ENCODE measurements at places on chromosomes 13 and 19. TPM values are rescaled to one million over a fixed set of nuclear protein-coding genes. Genes with fewer than 3 reads are reported as not detected.

SWSAP1 gene
- total RNA-seq: 4.1 TPM

NKPD1 gene
- 0.09 TPM for total RNA-seq

FGF22 gene
- total RNA-seq: 0.19 TPM

SRRM5 gene
- 0.28 TPM for total RNA-seq

FFAR2 gene
- total RNA-seq: 0.22 TPM

CD79A gene
- total RNA-seq: 11.0 TPM

CEACAM8 gene
- total RNA-seq: not detected

HOMER3 gene
- total RNA-seq: 34.3 TPM

TRPM4 gene
- 89.1 TPM for total RNA-seq

GRCh38 chr13:47005756-47006414 is 109.0 kb upstream of the HTR2A start:
- DNase-seq: no peak
- no peak overlapping the region for H3K4me3 ChIP-seq
- H3K27ac ChIP-seq: no peak overlapping the region
- no peaks in the 10 kb centered on the region for H3K4me1 ChIP-seq

DNA sequence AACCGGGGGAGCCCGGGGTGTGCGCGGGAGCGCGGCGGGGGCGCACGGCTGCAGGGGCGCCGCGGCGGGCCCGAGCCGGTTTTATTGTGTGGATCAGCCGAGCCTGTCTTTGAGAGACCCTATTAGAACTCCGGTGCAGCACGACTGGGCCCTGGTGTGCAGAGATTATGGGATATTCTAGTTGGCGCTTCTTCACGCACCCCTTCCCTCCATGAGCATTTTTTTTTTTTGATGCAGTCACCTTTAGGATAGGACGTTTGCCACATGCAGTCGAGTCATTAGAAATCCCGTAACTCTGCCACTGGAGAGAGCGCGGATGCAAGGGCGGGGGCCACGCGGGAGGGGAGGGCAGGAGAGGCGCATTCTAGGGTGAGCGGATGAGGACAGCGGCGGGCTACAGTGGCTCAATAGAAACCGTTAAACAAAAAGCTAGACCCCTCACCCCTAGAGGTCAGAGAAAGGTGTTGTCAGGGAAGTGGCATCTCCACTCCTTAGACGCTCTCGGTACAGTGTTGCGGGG is 3.7 kb downstream of the FGF9 start:
- peak overlapping the region; percentile 72 for H3K4me3 ChIP-seq
- H3K27me3 ChIP-seq: peaks cover 9% of the 10 kb centered on the region
- H3K36me3 ChIP-seq: no peaks in the 10 kb centered on the region
- H3K27ac ChIP-seq: peak overlapping the region; percentile 71

DNA sequence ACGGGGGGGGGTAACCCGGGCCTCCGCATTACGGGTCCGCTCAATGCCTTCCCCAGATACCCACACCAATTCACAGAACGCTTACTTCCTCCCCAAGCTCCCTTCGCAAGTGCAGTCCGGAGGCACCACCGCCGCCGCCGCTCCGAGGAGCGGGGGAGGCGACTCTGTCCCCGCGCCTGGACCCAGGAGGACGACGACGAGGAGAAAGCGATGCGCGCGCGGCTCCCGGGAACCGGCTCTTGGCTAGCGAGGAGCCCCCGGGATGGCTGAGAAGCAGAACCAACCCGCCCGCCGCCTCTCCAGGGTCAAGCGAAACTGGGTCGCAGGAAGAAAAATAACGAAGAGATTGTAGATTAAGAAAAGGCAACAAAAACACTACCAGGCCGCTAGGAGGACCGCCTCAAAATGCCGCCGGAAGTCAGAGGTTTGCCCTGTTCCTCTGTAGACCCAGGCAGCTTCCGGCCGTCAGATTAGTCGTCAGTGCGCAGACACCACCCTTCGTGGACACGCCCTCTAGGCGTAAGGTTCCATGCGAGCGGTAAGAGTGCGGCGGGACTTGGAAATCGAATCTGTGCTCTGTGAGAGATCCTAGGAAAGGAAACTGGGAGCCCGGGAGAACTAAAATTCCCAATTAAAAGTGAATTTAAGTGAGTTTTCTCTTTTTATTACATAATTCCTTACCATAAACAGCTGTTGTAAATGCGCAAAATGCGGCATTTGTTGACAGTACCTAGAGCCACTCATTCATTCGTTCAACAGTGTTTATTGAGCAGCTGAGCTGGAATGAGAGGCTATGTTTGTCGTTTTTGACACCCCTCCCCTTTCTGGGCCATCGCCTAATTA is at the start of gene ZC3H13:
ZC3H13 (minus strand) TSS at position 428 of the 843 bp plus-strand sequence. CDS start 7,239 bp downstream, outside the sequence.
- peaks cover 3% of the 10 kb centered on the region for H3K4me1 ChIP-seq
- no peaks in the 10 kb centered on the region for H3K36me3 ChIP-seq
- H3K27me3 ChIP-seq: no peaks in the 10 kb centered on the region
- H3K27ac ChIP-seq: peak within 1 kb of the TSS; percentile 78

DNA sequence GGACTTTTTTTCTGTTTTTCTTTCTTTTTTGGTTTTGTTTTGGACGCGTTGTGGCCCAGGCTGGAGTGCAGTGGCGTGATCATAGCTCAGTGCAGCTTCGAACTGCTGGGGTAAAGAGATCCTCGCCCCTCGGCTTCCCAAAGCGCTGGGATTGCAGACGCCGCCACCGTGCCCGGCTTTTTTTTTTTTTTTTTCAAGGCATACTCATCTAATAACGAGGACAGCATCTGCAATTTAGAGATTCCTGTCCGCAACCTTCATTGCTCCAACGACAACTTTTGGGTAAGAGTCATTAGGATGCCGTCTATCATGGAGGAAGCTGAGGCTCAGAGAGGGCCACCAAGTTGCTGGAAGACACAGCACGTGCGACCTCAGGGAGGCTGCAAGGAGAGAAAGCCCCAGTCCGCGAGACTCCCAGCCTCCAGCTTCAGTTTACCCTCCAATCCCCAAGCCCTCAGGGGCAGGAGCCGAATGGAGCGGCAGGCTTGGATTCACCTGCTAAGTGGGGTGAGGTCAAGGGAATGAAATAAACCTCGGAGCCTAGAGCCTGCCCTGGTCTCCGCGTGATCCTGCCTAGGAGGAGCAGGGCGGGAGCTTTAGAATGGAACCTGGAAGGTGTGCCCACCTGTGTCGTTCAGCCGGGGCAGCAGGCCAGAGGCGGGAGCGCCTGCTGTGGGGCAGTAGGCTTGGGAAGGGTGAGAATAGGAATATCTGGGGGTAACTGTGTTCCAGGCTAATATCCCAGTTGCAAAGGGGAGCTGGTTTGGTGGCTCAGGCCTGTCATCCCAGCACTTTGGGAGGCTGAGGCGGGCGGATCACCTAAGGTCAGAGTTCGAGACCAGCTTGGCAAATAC is 676 bp upstream of the POLRMT start:
- peak overlapping the region; percentile 89 for H3K4me3 ChIP-seq
- H3K27me3 ChIP-seq: no peaks in the 10 kb centered on the region
- no peak overlapping the region for H3K27ac ChIP-seq

GRCh38 chr19:34480971-34481841 is at the start of gene WTIP:
TSS of gene WTIP (plus strand) at chr19:34481758. CDS start at chr19:34481975, 217 bp downstream.
- H3K36me3 ChIP-seq: no peaks in the 10 kb centered on the region
- peak within 1 kb of the TSS; percentile 65 for H3K4me3 ChIP-seq
- DNase-seq: peak; percentile 94
- peaks cover 4% of the 10 kb centered on the region for H3K4me1 ChIP-seq

GRCh38 chr13:93776936-93777335 is 550.3 kb downstream of the GPC6 start:
- H3K27ac ChIP-seq: no peak overlapping the region
- no peak overlapping the region for H3K4me3 ChIP-seq
- no peak for DNase-seq
- H3K27me3 ChIP-seq: no peaks in the 10 kb centered on the region
- no peaks in the 10 kb centered on the region for H3K36me3 ChIP-seq
- H3K4me1 ChIP-seq: no peaks in the 10 kb centered on the region

DNA sequence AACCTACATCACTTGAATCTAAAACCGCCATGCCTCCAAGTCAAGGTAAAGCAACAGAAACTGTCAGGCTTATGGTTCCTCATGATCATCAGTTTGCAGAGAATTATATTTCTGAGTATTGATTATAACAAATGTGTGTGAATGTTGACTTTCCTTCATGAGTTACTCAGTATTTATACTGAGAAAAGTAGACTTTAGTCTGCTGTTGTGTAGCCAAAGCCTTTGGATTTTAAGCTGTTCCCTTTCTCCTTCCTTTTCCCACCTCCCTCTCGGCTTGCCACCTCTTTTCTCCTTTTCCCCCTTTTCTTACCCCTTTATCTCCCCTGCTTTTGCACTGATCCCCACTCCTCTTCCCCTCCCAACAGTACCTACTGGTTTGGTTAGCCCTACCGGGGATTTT is 20.7 kb upstream of the GPR18 start:
- H3K27ac ChIP-seq: no peak overlapping the region
- no peaks in the 10 kb centered on the region for H3K36me3 ChIP-seq
- no peaks in the 10 kb centered on the region for H3K27me3 ChIP-seq

DNA sequence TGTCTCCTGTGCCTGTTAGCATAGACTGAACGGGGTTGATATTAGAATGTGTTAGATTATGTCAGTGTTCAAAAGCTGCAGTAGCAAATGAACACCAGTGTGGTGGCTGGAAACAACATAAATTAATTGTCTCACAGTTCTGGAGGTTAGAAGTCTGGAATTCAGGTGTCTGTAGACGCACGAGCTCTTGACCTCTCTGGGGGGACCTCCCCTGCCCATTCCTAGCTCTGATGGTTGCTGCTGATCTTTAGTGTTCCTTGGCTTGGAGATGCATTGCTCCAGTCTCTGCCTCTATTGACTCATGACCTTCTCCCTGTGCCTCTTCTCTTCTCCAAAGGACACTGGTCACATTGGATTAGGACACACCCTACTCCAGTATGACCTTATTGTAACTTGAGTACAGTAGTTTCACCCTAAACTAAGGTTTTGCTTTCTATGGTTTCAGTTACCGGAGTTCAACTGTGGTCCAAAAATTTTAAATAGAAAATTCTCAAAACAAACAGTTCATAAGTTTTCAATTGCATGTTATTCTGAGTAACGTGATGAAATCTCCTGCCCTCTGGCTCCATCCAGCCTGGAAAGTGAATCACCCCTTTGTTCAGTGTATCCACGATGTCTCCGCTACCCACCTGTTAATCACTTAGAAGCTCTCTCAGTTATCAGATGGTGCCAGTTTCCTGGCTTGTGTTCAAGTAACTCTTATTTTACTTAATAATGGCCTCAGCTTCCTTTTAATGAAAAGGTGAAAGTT is 273.2 kb downstream of the MYO16 start:
- H3K27me3 ChIP-seq: no peaks in the 10 kb centered on the region
- no peaks in the 10 kb centered on the region for H3K36me3 ChIP-seq
- H3K4me3 ChIP-seq: no peak overlapping the region
- H3K4me1 ChIP-seq: no peaks in the 10 kb centered on the region
- no peak for DNase-seq
- no peak overlapping the region for H3K27ac ChIP-seq

- H3K4me3 ChIP-seq: peak overlapping the region; percentile 85
- no peaks in the 10 kb centered on the region for H3K4me1 ChIP-seq
- peak; percentile 62 for DNase-seq
- H3K27me3 ChIP-seq: no peaks in the 10 kb centered on the region
- no peaks in the 10 kb centered on the region for H3K36me3 ChIP-seq
Observed at GRCh38 chr19:18292462-18292809, 11.0 kb upstream of the JUND start.

GRCh38 chr13:42611086-42611779 is 37.3 kb downstream of the TNFSF11 start:
- no peak overlapping the region for H3K27ac ChIP-seq
- no peaks in the 10 kb centered on the region for H3K27me3 ChIP-seq
- no peaks in the 10 kb centered on the region for H3K36me3 ChIP-seq
- H3K4me1 ChIP-seq: no peaks in the 10 kb centered on the region
- DNase-seq: no peak
- no peak overlapping the region for H3K4me3 ChIP-seq

DNA sequence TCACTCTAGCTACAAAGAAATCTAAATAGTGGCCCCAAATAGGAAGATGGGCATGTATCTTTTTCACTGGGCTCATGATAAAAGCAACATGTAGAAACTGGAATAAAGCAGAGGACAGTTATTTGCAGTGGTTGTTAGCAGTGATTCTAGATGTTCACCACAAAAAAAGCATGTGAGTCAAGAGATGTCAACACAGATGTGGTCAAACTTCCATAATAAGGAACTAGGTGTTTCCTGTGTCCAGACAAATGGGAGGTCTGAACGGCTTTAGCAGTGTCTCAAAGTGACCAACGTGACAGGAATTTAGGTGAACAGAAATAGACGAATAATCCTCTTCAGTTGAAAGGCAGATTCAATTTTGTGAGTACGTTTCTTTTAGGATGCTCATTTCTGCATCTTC is 162.7 kb downstream of the TBC1D4 start:
- H3K36me3 ChIP-seq: peaks cover 2% of the 10 kb centered on the region
- H3K4me3 ChIP-seq: no peak overlapping the region
- no peak overlapping the region for H3K27ac ChIP-seq
- H3K27me3 ChIP-seq: no peaks in the 10 kb centered on the region
- DNase-seq: no peak

DNA sequence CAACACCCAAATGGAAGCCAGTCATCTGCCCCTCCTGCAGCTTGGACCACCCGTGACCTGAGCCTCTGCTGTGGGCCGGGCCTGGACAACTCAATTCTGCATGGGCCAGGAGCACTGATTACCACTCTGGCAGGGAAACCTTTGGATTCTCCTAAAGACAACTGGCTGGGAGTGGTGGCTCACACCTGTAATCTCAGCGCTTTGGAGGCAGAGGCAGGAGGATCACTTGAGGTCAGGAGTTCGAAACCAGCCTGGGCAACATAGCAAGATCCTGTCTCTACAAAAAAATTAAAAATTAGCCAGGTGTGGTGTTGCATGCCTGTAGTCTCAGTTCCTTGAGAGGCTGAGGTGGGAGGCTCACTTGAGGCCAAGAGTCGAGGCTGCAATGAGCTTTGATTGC is 6.5 kb downstream of the EPS15L1 start:
- no peaks in the 10 kb centered on the region for H3K36me3 ChIP-seq
- no peak overlapping the region for H3K4me3 ChIP-seq
- no peak overlapping the region for H3K27ac ChIP-seq
- no peak for DNase-seq
- no peaks in the 10 kb centered on the region for H3K4me1 ChIP-seq

- H3K4me1 ChIP-seq: no peaks in the 10 kb centered on the region
- H3K27me3 ChIP-seq: no peaks in the 10 kb centered on the region
- no peaks in the 10 kb centered on the region for H3K36me3 ChIP-seq
- H3K27ac ChIP-seq: no peak overlapping the region
- peak; percentile 71 for DNase-seq
Observed at GRCh38 chr19:52748336-52748950, 13.6 kb upstream of the ZNF611 start.

GRCh38 chr19:9863759-9864158 is 28.6 kb downstream of the PIN1 start:
- H3K27ac ChIP-seq: no peak overlapping the region
- H3K4me1 ChIP-seq: no peaks in the 10 kb centered on the region
- H3K27me3 ChIP-seq: no peaks in the 10 kb centered on the region
- DNase-seq: no peak
